Activated gamma-delta T cell treated with anti-CD3 and anti-CD28 coated beads, Interleukin-2, amount 50 U/mL, for 16 hours (primary cell): ENCODE measurements at places on chromosomes 16 and 17.

DNA sequence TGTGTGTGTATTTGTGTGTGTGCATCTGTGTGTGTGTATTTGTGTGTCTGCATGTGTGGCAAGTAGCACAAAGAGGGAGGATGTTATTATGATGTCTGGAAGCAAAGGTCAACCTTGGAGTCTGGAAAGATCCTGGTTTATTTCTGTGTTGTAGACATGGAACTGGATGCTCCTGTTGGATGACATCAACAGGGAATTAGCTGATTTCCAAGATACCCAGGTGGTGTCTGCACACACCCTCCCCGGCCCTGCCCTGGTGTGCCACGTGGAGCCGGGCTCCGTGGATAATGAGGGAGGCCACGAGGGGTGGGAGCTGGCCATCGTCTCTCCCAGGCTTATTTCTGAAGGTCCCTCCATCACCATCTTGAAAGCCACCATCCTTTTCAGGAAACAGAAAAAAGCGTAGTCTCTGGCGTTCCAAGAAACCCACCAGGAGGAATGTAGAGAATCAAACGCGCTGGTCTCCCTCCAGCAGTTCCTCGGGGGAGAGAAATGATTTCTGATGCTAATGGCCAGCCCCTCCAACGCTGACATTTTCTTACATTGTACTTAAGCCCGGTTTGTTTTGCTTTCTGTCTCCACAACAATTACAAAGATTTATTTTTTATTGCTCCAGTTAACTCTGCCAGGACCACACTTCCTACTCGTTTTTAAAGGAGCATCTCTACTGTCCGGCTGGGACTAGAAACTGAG lies 93.3 kb downstream of the FOXL1 start:
- no peak for DNase-seq

DNA sequence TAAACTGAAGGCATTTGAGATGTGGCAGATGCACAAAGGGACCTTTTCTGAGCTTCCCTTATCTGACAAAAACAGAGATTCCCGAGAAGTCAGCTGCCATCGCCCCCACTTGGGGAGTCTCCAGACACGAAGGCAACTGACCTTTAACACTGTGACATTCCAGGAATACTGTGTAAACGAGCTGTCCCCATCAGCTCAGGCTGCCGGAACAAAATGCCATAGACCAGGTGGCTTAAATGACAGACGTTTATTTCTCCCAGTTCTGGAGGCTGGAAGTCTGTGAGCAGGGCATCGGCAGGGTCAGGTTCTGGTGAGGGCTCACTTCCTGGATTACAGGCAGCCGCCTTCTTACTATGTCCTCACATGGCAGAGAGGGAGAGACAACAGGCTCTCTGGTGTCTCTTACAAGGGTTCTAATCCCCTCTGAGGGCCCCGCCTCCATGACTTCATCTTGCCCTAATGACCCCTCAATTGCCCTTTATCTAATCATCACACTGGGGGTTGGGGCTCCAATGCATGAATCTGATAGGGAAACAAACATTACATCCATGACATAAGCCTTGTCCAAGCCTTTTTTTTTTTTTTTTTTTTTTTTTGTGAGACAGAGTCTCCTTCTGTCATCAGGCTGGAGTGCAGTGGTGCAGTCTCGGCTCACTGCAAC lies 178.5 kb upstream of the RPL38 start:
- no peak for DNase-seq

DNA sequence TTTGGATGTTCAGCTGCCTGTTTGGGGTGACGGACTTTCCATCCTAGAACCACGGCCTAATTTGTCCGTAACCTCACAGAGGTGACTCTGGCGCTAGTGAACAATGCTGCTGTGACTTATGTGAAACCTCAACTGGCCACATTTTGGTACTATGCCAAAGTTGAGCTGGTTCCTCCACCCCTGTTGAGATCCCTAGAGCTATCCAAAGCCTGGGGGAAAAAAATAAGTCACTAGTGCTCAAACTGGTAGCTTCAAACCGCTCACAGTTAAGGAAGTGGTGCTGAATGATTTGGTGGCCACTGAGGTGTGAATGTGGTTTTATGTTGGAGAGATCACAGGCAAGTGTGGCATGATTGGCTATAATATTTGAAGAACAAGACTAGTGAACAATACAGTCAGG lies 11.3 kb upstream of the TUBG2 start:
- DNase-seq: no peak

DNA sequence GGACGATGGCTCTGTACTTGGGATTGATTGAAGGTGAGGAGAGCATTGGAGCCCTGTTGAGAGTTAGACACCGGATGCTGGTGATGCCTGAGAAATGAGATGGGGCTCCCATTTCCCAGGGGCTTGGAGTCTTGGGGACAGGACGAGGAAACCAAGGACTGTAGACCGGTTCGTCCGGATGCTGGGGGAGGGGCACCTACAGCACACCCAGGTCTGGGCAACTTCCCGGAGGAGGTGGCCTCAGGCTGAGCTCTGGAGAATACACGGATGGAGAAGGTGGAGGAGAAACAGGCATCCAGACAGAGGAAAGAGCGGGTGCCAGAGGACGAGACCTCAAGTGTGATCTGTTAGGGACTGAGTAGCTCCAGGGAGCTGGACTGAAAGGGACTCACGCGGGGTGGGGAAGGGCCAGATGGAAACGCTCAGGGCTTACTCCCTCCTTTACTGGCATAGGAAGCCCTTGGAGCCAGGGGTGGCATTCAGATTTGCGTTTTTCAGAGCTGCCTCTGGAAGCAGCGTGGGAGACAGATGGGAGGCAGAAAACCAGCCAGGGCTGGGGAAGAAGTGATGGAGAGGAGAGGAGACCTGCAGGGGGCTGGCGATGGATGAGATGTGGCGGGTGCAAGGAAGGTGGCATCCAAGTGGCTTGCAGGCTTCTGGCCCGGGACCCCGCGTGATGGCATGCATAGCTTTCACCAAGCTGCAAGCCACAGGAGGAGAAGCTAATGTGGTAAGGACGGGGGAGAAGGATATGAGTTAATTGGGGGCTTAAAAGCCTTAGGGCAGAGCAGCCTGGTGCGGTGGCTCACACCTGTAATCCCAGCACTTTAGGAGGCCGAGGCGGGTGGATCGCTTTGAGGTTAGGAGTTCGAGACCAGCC lies 8.3 kb downstream of the C1QTNF1 start:
- no peak for DNase-seq

DNA sequence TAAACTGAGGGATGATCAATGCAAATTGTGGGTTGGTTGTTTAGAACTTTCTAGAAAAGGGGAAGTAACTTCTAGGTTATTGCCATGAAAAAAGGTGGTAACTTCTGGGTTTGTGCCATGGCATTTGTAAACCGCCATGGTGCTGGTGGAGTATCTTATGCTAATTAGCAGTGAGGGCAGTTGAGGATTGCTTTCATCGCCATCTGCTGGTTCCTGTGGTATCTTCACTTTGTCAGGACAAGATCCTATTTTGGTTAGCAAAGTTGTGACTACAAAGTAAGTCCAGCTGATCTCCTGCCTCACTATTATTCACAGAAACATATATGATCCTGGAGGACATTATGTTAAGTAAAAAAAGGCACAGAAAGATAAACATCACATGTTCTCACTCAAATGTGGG lies 1332.3 kb downstream of the CDH11 start:
- no peak for DNase-seq
